ENCODE measurements at places on chromosomes 1 and 21. TPM values are rescaled to one million over a fixed set of nuclear protein-coding genes. Genes with fewer than 3 reads are reported as not detected.

DNA sequence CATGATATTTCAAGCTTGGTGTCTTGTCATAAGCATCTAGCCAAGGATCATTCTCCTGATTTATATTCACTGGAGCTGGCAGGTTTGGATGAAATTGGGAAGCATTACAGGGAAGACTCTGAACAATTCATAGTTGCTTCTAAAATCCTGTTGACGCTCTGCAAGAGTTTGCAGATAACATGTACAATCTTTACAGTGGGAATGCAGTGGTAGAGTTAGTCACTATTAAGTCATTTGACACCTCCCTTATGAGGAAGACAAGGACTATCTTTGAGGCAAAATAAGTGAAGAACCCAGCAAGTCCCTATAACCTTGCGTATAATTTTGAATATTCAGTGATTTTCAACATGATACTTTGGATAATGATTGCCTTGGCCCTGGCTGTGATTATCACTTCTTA lies 45.3 kb upstream of the CRB1 start:
- no peak for DNase-seq

GRCh38 chr1:17350083-17350482 lies 21.9 kb upstream of the PADI6 start:
- no peak for DNase-seq

DNA sequence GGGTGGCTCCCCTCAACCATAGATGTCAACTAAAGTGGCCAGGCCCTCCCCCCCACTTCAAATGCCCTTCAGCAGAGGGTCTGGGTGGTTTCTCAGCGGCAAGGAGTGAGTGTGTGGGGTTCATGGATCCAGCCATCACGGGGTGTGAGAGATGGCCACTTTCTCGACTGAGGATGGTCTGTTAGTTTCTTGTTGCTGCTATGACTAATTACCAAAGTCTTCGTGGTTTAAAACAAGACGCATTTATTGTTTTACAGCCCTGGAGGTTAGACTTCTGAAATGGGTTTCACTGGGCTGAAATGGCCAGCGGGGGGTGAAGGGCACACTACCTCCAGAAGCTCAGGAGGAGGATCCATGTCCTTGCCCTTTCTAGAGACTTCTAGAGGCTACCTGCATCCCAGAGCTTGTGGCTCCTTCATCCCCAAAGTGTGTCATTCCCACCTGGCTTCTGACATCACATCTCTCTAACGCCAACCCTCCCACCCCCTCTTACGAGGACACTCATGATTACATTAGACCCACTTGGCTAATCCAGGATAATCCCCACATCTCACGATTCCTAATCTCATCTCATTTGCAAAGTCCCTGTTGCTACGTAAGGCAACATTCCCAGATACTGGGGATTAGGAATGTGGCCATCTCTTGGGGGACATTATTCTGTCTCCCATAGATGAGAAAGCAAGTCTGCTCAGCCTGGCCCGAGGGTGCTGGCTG lies 53.0 kb downstream of the EPHB2 start:
- DNase-seq = no peak

DNA sequence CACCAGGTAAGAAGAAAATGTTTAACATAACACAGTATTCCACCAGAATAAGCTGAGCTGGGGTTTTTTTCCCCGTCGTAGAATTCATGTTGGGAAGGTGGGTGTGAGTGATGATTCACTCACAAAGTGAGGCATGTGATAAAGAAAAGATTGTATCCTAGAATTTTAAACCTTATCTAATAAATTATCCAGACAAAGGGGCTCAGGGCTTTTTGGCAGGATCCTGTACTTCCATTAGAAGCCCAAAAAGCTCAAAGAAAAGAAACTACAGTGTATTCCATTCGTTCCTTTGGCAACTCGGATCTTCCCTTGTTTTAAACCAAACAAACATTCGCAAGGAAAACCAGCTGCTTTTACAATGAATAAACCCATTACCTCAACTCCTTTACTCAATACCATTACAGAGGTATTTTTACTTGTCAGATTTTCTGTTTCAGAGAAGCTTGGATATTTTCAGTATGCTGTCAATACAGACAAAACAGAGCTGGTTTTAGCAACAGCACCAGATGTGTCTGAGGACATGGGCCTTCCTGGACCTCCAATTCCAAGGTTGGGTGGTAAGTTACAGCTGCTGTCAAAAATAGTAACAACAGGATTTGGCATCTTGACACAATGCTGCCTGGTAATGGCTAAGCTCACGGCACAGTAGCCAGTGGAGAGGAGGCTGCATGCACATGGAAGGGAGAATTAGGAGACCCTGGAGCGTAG lies 159.9 kb upstream of the RUNX1 start:
- no peak for DNase-seq

GRCh38 chr1:244778344-244778743 lies 57.1 kb upstream of the COX20 start:
- peak; percentile 19 for DNase-seq

DNA sequence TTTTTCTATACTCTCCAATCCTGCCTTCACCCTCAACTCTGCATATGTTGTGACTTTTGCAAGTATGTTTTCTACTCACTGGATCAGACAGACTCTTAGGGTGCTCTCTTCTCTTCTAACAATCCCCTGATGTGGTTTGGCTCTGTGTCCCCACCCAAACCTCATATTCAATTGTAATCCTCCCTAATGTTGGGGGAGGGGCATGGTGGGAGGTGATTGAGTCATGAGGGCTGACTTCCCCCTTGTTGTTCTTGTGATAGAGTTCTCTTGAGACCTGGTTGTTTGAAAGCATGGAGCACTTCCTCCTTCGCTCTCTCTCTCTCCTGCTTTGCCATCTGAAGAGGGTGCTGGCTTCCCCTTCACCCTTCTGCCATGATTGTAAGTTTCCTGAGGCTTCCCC lies 148.9 kb upstream of the IGSF21 start:
- DNase-seq = no peak

GRCh38 chr1:104341944-104342343 lies 592.2 kb downstream of the AMY1C start:
- no peak for DNase-seq

GRCh38 chr1:161054232-161054631 lies 8.5 kb upstream of the USF1 start:
- DNase-seq = no peak

DNA sequence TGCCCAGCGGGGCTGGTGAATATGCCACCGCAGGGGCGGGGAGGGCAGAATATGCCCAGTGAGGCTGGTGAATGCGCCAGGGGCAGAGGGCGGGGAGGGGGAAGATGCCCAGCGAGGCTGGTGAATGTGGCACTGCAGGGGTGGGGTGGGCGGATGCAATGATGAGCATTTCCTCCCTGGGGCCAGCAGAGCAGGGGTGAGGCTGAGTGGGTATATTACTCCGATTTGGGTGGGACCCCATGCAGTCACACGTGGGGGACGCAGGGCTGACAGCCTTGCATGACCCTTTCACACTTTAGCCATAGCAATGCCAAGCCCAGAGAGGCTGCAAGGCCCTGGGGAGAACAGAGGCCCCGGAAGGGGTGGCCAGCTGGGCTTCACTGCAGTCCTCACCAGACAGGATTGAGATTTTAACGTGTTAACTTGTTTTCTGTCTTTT lies 9.3 kb upstream of the SLX9 start:
- DNase-seq = no peak

DNA sequence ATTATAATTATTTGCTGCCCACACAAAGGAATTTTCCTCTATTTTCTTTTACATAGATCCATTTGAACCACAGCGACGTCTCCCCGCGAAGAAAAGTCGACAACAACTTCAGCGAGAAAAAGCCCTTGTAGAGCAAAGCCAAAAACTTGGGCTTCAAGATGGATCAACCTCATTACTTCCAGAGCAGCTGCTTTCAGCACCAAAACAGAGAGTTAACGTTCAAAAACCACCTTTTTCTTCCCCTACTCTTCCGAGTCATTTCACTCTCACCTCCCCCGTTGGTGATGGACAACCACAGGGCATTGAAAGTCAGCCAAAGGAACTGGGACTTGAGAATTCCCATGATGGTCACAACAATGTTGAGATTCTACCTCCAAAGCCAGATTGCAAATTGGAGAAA lies 7.2 kb downstream of the GORAB start:
- no peak for DNase-seq

GRCh38 chr1:234970731-234971476 lies 157.7 kb downstream of the TOMM20 start:
- no peak for DNase-seq

GRCh38 chr1:155650231-155650757 lies 38.3 kb downstream of the YY1AP1 start:
- no peak for DNase-seq

DNA sequence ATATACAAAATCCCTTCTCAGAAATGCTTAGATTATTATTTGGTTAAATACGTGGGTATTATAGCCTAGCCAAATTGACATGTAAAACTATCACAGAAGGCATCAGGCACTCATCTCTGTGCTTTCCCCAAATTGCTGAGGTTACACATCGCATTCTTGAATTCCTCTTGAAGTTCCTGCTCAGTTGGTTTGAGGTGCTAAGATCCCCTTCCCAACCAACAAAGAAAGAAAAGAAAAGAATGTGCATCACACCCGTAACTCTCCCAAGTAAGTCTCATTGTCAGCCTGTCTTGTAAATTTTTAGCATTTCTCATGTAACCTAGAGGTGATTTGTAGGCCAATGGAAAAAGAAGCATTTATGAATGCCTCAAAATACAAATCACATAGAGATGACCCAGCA lies 539.2 kb upstream of the PRMT6 start:
- DNase-seq = no peak

- DNase-seq = no peak
These were observed 184.3 kb upstream of the CACYBP start for GRCh38 chr1:174815474-174815908.

- DNase-seq = no peak
These were observed 98.6 kb downstream of the SIK1 start for GRCh38 chr21:43328185-43328957.

DNA sequence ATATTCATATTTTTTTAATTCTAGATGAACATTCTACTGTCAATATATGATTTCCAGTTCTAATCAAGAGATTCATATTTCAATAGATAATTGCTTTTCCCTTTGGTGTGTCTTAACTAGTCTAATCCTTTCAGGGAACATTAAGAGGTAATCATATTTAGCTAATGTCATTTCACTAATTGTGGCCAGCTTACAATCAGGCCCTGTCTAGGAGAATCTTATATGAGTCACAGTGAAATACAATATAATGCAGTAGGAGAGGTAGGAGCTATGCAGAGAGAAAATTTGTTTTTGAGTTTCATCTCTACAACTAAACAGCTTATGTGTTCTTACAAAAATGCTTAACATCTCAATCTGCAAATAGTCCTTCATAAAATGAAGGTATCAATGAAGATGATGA lies 85.9 kb downstream of the DPYD start:
- no peak for DNase-seq

GRCh38 chr1:112542206-112542973 lies 33.6 kb downstream of the WNT2B start:
- DNase-seq = no peak

DNA sequence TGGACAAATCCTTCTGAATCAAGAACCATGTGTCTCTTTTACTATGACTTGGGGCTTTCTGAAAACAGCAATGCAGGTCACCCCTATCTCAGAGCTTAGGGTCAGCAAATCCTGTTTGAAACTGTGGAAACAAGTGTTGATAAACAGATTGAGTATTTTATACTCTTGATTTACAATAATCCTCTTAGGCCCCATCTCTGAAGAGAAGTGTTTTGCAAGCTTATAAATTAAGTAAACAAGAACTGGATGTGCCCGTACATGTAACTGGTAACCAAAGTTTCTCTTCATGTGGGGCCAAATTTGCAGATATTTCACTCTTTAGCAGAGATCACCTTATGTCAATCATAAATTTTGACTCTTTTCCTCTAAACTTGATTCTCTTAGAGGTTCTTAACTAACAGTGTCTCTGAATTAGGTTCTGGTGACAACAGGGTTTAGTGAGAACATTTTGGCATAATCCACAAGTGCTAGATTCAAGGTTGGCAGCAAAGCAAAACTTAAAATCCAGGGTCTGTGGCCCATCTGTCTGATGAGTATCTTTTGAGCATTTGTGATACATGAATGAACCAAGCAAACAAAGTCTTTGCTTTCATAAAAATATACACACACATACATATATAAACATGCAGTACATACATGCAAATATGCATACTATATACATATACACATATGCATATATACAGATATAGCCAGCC lies 183.0 kb upstream of the HOOK1 start:
- no peak for DNase-seq

DNA sequence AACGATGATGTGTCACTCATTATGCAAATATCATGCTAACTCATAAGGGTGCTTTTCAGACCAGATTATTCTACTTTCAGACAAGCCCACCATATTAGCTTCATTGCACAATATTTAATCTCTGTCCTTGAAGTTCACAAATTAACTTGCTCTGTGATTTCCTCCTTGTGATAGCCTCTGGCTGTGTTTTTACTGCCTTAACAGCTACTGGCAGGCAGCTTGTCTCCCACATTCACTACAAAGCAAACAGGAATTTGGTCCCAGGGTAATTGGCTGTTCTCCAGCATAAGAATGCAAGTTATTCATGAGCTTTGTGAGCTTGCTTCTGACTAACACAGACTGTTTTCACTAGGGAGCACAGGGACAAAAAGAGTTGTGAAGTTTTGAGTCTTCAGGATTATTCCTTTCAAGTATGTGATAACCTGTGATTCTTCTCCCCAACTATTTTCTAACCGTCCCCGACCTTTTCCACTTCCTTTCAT lies 87.9 kb upstream of the HMCN1 start:
- DNase-seq = peak; percentile 78

DNA sequence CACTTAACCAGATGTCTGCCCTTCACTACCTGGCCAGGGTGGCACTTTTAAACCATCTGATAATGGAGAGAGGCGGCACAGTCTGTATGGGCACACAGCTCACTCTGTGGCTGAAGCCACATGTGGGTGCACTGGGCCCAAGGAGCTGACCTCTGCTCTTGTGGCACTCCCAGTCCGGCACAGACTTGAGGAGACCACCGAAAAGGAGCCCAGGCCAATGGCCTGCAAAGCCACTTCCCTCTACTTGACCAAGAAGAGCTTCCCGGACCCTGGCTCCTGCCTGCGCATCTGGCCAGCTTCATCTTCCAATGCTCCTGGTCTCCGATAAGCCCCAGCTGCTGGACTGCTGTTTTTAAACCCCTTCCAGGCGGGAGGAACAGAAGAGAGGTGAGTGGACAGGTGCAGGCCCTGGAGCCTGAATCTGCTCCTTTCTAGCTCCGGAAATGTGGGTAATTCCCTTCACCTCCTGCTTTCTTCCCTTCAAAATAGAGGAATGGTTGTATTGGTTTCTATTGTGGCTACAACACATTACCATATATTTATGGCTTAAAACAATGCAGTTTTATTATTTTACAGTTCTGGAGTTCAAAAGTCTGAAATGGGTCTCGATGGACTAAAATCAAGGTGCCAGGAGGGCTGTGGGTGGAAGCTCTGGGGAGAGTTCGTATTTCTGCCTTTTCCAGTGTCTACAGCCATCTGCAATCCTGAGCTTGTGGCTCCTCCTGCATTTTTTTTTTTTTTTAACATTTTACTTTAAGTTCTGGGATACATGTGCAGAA lies 11.6 kb downstream of the GNG4 start:
- DNase-seq = no peak

Gene COL9A2
- total RNA-seq = 2.4 TPM

Gene RGL1
- 1.3 TPM for total RNA-seq

Gene CLDN14
- total RNA-seq = not detected

Gene SPRR4
- not detected for total RNA-seq

Gene NPL
- total RNA-seq = 0.39 TPM

Gene DUSP23
- total RNA-seq = 35.8 TPM

Gene GJA9
- total RNA-seq = not detected

Gene ATP1A4
- total RNA-seq = not detected

Gene A3GALT2
- not detected for total RNA-seq

Gene WLS
- total RNA-seq = 38.0 TPM

Gene PADI3
- 0.93 TPM for total RNA-seq
